ENCODE measurements at places on chromosomes 7 and 10.
A peak's percentile ranks its signal among the peaks of the same experiment; 100 is the strongest.

DNA sequence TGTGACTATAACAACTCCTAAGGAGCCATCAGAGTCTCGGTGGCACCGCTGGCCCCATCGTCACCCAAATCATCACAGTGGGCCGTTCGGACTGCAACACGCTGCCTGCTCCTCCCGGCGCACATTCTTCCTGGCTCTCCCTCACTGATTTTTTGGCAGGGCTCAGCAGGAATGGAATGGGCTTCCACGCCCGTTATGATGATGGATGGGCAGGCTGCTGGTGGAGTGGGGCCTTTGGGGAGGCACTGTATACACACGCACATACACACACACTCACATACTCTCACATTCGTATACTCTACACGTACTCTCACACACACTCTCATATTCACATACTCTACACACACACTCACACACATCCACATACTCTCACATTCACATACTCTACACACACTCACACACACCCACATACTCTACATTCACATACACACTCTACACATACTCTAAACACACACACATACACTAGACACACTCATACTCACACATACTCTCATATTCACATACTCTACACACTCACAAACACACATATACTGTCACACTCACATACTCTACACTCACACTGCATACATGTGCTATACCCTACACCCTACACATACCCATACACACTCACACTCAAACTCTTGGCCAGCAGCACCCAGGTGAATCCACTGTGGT is 99.8 kb downstream of the KCNMA1 start:
- no peak for DNase-seq

DNA sequence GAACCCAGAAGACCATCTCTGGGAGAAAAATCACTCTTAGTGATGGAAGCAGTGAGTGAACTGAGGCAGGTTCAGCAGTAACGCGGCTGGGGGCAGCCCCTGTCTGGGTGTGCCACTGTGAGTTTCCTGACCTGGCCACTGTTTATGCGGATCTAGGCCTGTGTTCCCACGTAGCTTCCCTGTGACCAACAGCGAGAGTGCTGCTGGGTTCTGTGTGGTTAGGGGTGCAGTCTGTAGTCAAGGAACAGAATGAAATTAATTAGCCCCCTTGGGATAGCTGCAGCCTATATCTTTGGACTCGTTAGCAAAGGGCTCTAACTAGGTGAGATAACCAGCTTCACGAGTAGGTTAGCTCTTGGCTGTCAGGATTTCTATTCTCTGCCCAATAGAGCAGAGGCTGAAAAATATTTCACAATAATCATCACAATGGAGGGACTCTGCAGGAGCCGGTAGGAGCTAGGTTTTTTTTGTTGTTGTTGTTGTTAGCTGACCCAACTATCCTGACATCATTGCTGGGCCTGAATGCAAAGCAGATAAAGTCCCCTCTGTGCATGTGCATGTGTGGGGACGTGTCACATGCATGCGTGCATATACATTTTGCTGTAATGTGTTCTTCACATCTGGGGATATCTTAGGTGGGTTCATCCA is 164.9 kb downstream of the TMEM178B start:
- no peak for DNase-seq

GRCh38 chr7:131072505-131073091 is 255.1 kb upstream of the MKLN1 start:
- DNase-seq: peak; percentile 41

GRCh38 chr7:33651998-33652515 is 253.3 kb upstream of the BMPER start:
- no peak for DNase-seq

DNA sequence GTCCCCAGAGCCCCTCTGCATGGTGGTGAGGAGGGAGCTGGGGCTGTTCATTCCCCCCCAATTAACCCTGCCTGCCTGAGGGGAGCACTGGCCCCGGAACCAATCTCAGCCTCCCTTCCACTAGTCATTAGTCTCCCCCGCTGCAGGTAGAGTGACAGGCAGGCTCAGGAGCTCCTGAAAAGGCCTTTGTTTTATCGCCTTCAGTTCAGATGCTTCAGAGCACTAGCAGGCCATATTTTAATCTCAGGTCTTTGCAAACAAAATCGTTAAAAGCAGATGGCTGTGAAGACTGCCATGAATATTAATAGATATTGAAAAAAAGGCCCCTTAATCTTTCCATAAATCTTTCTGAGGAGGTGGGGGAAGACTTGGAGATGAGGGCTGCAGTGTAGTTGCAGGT is 250.7 kb downstream of the RPS24 start:
- DNase-seq: no peak

DNA sequence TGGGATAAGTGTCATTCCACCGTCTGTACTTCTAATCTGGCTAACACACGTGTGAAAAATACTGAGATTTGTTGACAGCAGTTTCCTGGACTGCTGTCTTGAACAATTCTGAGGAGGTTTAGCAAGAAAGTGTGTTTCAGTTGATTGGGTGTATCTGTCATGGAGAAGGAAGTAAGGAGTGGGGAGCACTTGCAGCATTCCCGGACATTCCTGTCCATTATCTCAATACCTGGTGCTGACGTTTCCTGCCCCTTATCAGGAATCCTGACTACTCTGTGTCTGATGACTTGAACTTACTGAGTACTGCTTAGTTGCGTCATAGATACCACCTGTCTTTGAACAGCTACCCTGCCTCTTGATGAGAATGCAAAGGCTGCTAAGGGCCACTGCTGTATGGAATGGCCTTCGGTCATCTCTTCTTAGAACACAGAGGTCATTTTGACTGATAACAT is 72.0 kb upstream of the VKORC1L1 start:
- no peak for DNase-seq

DNA sequence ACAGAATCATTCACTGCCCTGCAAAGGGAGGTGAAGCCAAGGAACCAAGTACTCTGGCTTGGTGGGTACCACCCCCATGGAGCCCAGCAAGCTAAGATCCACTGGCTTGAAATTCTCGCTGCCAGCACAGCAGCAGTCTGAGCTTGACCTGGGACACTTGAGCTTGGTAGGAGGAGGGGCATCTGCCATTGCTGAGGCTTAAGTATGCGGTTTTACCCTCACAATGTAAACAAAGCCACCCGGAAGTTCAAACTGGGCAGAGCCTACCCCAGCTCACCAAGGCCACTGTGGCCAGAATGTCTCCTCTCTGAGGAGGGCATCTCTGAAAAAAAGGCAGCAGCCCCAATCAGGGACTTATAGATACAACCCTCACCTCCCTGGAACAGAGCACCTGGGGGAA is 1050.0 kb upstream of the GHITM start:
- DNase-seq: no peak

DNA sequence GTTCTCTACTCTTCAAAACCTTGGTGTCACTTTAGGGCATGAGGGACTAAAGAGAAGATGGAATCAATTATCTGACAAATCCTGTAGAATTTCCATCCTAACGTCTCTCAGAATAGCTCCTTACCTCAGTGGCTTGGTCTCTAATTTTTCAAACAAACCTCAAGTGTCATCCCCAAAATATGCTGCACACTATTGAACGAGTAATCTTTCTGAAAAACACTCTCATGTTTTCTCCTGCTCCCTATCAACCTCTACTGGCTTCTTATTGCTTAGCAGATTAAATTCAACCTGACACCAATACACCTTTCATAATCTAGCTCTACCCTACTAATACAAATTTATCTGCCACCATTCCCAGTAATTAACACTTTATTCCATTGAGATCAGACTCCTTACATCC is 8.5 kb downstream of the CNOT4 start:
- DNase-seq: no peak

GRCh38 chr7:47233996-47234395 is 347.9 kb downstream of the TNS3 start:
- DNase-seq: no peak

- DNase-seq: no peak
Observed at GRCh38 chr10:121694966-121695643, 96.9 kb upstream of the FGFR2 start.

- DNase-seq: no peak
Observed at GRCh38 chr10:48235501-48235900, 39.0 kb downstream of the FRMPD2 start.

- peak; percentile 100 for DNase-seq
Observed at GRCh38 chr7:44980393-44981034, 1.7 kb upstream of the MYO1G start.

DNA sequence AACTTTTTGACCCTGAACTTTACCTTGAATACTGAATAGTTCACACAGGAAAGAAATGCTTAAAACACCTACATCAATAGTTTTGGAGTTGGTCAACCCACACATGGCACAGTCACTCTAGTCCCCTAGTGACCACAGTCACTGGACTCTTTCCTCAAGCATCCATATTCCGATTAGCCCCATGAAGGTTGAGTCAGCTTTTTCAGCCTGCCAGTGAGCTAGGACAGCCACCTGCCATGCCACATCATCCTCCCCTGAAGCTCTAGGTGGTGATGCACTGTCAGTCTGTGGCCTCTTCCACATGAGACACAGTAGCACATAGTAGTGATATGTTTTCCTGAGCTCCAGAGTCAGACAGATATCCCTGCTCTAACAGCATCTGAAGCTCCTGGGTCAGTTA is 537.2 kb downstream of the XPNPEP1 start:
- no peak for DNase-seq

- DNase-seq: peak; percentile 61
Observed at GRCh38 chr7:39741942-39742623, 118.7 kb downstream of the RALA start.

DNA sequence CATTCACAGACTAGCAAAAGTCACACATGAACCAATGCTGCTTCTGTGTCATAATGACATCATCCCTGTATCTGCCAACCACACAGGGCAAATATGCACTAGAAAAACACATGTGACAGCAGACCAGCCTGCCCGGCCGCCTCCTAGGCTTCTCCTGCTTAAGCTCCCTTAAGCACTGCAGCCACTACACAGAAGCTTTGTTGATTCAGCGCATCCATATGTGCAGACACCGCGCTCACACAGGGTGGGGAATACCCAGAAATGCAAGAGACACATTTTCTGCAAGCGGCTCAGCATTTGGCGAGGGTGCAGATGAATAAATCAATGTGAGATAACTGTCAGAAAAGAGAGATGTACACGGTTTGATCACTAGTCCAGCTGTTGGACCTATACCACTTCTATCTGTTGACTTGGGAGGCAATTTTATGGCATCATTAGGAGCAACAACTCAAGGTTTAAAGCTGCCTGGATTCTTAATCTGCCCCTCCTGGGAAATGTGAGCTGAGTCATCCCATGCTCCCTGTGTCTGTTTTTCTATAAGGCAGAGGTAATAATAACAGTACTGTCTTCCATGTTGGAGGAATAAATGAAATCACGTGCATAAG is 33.4 kb downstream of the CPXM2 start:
- no peak for DNase-seq

DNA sequence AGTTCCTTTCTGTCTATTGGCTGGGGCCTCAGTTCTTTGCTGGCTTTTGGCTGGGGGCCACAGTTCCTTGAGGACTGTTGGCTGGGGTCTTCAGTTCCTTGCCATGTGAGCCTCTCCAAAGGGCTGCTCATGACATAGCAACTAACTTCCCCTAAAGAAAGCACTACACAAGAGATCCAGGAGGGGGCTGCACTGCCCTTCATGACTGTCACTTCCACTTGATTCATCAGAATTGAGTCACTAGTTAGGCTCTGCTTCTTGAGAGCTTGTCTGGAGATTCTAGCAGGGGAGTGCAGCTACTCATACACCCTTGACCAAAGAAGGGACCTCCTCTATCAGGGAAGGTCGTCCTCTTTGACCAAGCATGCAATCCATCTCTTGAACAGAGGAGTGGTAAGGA is 38.0 kb upstream of the MKX start:
- peak; percentile 65 for DNase-seq

GRCh38 chr10:90777621-90778020 is 80.2 kb downstream of the HTR7 start:
- peak; percentile 97 for DNase-seq

DNA sequence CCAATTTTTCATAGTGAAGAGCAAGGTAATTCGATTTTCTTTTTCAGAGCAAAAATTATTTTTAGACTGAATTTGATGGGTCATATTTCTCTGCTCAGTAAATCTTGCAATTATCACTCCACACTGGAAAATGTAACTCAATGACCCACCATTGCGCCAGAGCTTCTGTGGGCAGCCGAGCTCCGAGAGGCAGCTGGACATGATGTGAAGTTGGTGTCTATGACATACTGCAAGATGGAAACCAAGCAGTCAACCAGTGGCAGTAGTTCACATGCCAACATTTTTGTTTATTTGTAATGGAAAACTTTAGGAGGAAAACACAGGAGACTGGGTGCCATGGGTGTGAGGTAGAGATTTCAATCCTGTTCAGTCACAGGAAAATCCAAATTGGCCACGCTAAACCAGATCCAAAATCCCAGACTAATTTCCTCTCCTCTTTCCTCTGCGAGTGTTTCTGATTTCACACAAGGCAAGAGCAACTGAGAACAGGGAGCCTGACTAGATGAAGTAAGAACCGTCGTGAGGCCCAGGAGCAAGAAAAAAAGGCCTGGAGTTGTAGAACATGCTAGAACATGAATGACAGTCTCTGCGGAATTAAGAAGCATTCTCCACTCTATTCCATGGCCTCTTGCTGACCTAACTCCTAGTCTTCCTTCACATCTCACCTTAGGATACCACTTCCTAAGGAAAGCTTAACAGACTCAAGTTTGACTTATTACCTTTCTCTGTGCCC is 39.3 kb downstream of the CALD1 start:
- DNase-seq: no peak

GRCh38 chr7:19713676-19714075 is 4.8 kb upstream of the POLR1F start:
- DNase-seq: peak; percentile 25

DNA sequence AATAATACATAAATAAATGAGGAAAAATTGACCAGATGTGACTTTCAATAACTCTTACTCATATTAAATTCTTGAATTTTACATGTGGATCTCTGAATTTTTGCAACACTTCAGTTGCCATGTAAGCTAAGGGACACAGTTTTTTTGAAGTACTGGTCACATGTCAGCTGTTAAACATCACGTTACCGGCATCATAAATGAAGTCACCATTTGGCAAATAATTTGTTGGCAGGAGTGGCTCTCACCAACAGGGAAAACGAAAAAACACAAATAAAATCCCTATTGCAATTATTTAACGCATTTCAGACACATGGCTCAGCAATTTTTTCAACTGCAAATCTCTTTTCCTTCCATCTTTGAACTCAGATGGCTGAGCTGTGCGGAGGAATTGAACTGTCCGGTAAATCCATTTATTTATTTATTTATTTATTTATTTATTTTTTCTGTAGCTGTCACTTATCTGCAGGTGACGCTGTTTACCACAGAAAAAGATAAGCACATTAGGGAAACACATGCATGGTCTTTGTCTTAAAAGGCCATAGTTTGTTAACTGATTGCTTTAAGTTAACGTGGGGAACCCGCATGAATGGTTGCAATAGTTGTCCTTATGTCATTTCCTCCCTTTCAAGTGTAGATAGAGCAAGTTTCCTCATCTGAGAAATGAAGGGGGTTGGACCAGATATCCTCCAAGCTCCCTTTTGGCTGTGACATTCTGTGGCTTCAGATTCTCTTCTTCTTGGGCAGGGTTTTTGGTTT is 64.7 kb upstream of the JAZF1 start:
- no peak for DNase-seq
